ENCODE measurements at places on chromosomes 3 and 15.

DNA sequence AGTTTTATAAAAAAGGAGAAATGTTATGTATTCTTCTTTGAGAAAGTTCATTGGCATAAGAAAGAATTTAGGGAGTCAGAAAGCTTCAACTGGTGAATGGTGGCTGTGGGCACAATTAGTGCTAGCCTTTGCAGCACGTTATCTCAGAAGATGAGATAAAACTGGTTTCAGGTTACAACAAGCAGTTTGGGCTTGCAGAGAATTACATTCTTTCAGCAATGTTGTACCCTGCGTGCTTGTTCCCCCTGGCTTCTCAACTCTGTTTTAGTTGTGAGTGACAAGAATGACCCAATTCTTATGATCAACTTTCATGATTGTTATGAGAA, 31.6 kb upstream of the ACP3 start:
- no peak for DNase-seq
- H3K4me1 ChIP-seq = peaks cover 20% of the 10 kb centered on the region
- H3K27me3 ChIP-seq = no peaks in the 10 kb centered on the region
- H3K36me3 ChIP-seq = no peaks in the 10 kb centered on the region

DNA sequence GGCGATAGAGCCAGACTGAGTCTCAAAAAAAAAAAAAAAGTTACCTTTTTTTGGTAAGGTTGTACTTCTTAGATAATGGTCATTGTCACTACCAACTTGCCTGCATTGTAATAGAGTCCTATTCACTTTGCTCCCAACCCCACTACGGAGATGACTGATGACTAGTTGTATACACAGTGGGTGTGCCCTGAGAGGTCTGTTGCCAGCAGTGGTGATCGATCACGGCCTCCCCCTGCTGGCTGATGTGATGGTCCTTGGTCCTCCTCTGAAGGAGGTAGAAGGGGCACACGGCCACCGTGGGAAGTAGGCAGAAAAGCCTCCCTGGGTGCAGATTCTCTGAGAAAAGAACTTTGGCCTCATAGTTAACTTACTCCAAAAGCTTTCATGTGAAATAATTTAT, 10.7 kb downstream of the GCNT3 start:
- H3K36me3 ChIP-seq = no peaks in the 10 kb centered on the region
- H3K27me3 ChIP-seq = no peaks in the 10 kb centered on the region
- H3K4me3 ChIP-seq = no peak overlapping the region
- no peak overlapping the region for H3K27ac ChIP-seq
- peak; percentile 47 for DNase-seq
- no peaks in the 10 kb centered on the region for H3K4me1 ChIP-seq

DNA sequence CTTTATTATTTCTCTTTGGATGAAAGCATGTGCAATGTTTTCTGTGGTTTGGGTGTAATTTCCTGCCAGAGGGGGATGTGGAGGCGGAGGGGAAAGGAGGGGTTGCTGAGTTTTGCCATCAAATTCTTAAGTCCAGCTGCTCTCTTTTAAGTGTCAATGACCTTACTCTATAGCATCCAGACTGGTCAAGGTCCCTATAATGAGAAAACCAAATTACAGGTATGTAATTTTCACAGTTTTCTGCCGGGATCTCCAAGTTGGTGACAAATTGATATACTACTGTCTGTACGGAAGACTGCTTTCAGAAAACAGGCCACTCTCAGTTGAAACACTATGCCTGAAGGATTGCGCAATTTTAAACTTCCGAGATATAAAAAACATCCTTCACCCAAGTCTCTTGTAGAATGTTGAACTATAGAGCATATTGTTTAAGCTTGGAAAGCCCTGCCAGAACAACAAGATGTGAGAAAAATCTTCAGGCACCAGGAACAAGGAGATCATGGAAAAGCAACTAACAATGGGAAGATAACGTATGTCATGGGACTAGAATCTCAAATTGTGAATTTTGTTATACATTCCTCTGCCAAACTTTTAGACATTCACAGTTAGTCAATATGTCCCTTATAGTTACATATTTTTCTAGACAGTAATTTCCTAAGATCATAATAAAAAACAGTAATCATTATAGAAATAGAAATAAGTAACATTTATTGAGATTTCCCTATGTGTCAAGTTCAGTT, 300.7 kb upstream of the SATB1 start:
- no peak overlapping the region for H3K4me3 ChIP-seq
- H3K27ac ChIP-seq = no peak overlapping the region
- H3K4me1 ChIP-seq = no peaks in the 10 kb centered on the region
- no peaks in the 10 kb centered on the region for H3K36me3 ChIP-seq

DNA sequence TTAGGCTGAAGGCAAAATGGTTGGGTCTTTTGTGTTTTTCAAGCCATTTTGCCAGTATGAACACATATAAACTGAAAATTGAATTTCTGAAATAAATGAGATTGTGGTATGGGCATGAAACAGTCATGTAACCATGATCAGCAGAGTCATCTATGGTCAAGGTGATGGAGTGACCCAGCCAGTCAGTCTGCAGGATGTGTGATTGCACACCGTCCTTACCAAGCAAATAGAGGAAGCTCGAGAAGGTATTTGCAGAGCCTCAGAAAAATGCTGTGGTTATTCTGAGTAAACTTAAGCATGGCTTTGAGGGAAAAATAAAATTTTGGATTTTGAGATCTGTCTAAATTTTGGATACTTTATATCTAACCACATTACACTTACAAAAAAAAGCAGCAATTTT, 95.9 kb upstream of the RNF7 start:
- H3K27me3 ChIP-seq = no peaks in the 10 kb centered on the region
- peaks cover 4% of the 10 kb centered on the region for H3K4me1 ChIP-seq
- H3K36me3 ChIP-seq = no peaks in the 10 kb centered on the region
- H3K4me3 ChIP-seq = no peak overlapping the region
- H3K27ac ChIP-seq = no peak overlapping the region

DNA sequence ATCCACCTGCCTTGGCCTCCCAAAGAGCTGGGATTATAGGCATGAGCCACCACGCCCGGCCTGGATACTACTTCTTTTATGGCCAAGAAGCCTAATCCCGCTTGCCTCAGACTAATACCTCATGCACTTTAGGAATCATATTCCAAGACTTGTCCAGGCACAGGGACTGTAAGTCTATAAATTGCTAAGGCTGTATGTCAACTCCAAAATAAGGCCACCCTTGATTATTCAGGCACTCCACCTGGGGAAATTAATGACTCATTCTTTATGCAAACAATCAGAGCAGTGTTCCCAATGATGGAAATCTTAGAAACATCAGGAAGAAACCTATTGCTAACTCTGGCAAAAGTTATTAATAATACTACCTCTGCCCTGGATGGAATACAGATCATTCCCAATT, 98.4 kb downstream of the ERC2 start:
- H3K27ac ChIP-seq = no peak overlapping the region
- DNase-seq = no peak
- H3K4me3 ChIP-seq = no peak overlapping the region
- no peaks in the 10 kb centered on the region for H3K27me3 ChIP-seq

- no peaks in the 10 kb centered on the region for H3K27me3 ChIP-seq
- no peak overlapping the region for H3K27ac ChIP-seq
- no peaks in the 10 kb centered on the region for H3K4me1 ChIP-seq
- no peak for DNase-seq
These were observed 153.8 kb upstream of the RORA start for GRCh38 chr15:61382927-61383326.

DNA sequence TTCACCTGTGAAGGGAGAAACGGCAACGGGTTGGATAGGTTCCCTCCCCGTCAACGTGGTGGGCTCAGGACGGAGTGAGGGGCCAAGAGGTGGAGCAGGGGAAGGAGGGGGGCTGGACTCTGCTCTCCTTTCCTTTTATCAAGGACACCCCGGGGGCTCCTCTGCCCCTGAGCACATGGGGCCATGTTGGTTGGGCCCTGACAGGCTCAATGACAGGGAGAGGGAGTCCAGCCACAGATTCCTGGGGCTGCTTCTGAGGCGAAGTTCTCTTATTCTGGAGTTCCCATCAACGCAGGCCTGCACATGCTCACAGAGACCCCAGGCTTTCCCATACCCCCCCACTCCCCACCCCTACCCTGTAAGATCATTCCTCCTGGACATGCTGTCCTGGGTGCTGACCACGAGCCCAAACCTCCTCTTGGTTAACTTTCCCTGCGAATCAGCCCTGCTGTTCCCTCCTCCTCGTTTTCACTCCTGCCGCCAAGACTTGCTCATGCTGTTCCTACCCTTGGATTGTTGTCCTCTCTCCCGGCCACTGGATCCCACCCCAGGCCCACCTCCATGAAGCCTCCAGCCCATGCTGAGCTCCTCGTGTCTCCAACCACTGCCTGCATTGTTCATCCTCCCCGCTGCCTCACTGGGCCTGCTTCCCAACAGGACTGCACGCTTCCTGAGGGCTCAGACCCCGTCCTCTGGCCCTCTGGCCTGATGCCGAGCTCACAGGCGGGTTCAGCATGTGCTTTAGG, 61.2 kb downstream of the SENP2 start:
- no peak overlapping the region for H3K4me3 ChIP-seq
- no peaks in the 10 kb centered on the region for H3K4me1 ChIP-seq
- no peak overlapping the region for H3K27ac ChIP-seq

DNA sequence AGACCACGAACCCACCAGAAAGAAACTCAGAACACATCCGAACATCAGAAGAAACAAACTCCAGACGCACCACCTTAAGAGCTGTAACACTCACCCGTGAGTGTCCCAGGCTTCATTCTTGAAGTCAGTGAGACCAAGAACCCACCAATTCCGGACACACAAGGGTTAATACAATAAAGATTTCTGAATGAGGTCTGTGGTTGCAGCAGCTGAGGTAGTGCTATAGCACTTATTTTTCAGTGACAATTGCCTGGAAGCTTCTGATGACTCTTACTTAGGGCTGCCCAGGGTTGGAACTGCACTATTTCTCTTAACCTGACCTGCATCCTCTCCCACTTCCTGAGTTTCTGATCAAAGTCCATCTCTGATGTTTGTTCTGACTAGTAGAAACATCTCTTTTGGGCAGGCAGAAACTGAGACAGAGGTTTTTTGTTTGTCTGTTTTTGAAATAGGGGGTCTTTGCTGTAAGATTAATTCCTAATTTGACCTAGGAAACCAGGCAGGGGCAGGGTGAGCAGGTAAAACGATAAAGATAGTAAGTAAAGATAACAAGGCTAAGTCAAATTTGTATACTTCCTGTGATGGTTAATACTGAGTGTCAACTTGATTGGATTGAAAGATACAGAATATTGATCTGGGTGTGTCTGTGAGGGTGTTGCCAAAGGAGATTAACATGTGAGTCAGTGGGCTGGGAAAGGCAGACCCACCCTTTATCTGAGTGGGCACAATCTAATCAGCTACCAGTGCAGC, 169.1 kb downstream of the GAP43 start:
- H3K27me3 ChIP-seq = no peaks in the 10 kb centered on the region
- H3K4me1 ChIP-seq = no peaks in the 10 kb centered on the region
- H3K4me3 ChIP-seq = no peak overlapping the region

All from lower lobe of right lung (tissue), 2 donors.